ENCODE measurements at places on chromosomes 5 and 9.

DNA sequence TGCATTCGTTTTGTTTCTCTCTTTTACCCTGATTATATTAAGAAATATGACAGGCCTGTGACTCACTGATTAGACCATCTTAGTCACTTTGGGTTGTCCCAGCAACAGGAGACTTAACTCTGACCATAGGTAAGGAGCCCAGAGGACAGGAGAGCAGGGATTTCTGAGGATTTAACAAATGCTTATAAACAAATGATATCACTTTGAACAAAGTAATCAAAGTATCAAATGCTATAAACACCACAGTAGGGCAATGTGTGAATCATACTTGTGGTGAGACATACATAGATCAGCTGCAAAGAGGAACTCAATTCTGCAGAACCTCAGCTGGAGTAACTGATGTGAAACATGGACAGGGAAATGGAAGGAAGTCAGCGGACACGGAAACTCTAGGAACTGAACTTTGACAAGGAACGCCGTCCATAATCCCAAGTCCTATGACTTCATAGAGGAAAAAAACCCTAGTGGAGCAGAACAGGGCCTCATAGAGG lies 190.6 kb upstream of the MSX2 start:
- no peak for DNase-seq

DNA sequence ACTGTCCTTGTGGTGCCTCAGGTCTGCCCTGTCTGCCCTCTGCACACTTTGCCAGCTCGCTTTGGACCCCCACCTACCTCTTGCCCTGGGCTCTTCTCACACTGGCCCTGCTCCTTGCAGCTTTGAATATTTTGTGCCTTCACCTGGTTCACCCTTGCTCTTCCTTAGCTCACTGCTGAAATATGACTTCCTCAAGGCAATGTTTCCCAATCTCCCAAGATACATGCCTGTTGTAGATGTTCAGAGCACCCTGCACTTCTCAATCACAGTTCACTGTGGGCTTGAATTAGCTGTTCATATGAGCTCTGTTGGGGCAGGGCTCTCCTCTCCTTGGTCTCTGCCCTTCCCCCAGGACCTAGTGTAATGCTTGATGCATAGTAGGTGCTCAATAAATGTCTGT lies 8.0 kb downstream of the AFAP1L1 start:
- no peak for DNase-seq

GRCh38 chr5:1359713-1360112 lies 14.8 kb upstream of the CLPTM1L start:
- no peak for DNase-seq

- no peak for DNase-seq
These were observed 243.0 kb upstream of the PTGER4 start for GRCh38 chr5:40436535-40437237.

DNA sequence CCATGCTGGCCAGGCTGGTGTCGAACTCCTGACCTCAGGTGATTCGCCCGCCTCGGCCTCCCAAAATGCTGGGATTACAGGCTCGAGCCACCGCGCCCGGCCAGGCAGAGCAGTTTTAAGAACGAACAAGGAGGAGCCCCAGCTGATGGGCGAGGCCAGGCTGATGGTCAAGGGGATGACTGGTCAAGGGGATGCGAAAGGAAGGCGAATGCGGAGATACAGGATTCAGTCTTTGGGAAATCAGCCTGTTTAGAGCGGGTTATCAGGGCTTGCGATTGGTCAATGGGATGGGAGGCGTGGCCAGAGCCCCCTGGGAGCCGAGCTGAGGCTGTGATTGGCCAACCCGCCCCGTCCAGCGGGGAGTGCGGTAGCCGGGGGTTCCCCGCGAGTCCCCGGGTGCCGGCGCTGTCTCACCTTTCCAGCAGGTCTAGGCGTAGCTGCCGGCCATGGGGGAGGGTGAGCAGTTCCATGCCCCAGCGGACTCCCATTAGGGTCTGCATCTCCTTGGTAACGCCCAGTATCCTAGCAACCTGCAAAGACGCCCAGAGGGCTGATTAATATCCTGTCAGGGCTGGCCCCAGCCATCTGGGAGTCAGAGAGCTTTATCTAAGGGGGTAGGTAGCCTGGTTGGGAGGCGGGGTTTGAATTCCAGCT lies 7.5 kb upstream of the TOR2A start:
- DNase-seq: no peak

DNA sequence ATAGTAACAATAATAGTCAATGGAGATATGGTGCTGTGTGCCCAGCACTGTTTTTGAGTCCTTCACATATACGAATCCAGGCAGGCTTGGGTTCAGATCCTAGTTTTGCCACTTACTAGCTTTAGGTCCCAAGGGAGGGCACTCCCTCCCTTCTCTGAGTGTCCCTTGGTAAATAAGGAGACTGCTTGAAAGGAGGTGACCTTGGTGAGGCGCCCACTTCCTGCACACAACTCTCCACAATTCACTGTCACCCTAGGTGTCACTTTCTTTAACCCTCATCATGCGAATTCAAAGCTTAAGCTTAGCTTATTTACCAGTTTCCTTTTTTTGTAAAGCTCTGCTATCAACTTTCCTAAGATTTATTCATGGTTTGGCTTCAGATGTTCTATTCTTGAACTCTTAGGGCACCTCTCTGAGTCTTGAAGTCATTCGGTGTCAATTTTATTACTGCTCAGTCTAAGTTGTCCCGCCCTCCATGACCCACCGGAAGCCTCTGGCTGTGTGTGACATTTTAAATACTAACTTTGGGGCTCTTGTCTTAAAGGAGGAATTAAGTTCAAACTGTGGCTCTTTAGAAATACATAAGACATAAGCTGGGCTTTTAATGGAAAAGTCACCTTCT lies 170.7 kb upstream of the ZNF618 start:
- no peak for DNase-seq

GRCh38 chr9:87708986-87709728 lies 16.8 kb upstream of the CTSL start:
- DNase-seq: no peak

GRCh38 chr5:136511046-136511445 lies 145.7 kb upstream of the TRPC7 start:
- no peak for DNase-seq
